ENCODE measurements at places on chromosomes 16 and 17.

DNA sequence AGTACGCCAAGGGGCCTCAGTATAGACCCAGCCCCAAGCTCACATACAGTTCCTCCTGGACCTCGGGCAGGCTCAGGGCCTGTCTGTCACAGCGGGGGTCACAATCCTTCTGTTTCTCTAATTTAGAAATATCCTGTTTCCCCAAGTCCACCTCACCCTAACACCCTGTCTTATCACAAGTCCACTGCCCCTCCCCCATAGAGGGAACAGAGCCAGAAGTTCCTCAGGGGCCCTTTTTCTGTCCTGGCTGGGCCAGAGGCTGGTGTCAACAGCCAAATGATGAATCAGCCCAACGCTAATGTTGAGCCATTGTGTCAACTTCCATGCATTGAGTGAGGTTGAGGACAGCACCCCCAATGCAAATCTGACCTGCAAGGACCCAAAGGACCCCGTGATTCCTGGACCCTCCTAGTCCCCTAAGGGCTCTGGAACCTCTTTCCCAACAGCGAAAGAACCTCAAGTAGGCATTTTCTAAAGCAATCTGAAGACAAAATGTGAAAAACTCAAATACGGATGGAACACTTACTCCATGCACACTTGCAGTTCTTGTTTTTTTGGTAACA lies 58.6 kb downstream of the PECAM1 start:
- no peak for DNase-seq

GRCh38 chr16:24270721-24271442 lies 14.7 kb downstream of the CACNG3 start:
- DNase-seq: no peak

DNA sequence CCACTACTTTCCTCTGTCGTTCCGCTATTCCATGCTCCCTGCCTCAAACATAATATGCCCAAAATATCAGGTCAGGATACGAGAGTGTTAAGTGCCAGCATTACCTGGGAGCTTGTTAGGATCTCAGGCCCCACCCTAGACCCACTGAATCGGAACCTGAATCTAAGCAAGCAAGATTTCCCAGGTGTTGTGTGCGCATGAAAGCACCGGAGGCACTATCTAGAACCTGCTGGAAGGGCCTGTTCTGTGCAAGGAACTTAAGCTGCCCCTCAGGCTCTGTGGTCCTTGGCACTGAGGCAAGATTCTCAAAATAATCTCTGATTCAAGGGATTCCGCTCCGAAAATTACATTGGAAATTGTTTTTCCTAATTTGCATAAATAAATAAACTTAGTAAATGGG lies 107.7 kb upstream of the NOL11 start:
- no peak for DNase-seq

DNA sequence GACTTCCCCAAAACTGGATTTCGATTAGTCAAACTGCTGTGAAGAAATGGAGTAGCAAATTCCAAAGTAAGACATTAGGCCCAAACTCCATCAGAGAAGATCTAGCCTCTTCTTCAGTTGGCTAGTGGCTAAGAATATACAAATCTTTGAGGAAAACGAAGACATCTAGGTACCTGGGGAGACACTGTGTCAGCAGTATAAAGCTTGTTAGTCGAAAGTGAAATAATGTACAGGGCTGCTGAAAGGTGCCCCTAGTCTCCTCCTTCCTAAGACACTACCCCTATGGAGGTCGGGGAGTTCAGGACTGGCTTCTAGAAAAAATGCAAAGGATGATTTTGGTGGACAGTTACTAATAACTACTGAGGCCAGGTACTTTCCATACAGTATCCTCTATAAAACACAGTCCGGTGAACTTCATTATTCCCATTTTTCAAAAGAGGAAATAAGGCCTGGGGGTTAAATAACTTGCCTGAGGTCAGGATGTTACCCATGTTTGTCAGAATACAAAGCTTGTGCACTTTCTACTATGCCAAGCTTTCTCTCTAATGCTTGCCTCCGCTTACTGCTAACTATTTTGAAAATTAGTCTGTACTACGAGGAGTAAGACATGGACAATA lies 15.0 kb downstream of the DNAJC7 start:
- no peak for DNase-seq

DNA sequence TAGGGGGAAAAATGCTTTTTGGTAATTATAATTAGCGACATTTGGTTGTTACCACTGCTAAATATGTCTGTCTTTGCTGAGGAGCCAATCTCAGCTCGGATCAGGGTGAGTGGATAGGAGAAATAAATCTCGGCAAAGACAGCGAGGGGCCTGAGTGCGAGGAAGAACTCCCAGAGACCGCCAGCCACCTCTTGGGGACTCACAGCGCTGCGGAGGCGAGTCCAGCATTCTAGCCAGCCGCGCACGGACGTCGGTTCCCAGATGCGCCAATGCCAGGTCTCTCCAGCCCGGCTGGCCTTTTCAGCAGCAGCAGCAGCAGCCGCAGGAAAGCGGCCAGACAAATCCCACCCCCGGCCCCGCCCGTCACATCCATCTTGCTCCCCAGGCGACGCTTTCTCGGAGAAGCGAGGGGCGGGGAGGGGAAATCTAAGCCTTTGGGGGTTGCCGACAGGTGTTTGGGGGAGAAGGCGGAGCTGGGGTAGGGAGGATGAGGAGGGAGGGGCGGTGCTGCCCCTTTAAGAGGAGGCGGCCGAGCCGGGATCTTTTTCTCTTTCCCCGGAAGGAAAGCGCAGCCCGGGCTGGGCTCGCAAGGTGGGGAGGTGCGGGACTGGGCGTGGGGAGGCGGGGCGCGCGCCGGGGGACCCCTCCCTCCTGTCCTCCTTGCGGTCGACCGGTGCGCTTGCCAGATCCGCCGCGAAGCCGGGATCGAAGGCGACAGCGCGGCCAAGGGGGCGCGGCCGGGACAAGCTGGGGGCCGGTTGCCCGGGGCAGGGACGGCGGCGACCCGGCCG lies at the start of gene ITGA3:
ITGA3 (plus strand) TSS at position 685 of the 791 bp plus-strand sequence. CDS start 330 bp downstream, outside the sequence.
- peak; percentile 53 for DNase-seq

- no peak for DNase-seq
These were observed 27.9 kb downstream of the SREBF1 start for GRCh38 chr17:17808706-17809432.

DNA sequence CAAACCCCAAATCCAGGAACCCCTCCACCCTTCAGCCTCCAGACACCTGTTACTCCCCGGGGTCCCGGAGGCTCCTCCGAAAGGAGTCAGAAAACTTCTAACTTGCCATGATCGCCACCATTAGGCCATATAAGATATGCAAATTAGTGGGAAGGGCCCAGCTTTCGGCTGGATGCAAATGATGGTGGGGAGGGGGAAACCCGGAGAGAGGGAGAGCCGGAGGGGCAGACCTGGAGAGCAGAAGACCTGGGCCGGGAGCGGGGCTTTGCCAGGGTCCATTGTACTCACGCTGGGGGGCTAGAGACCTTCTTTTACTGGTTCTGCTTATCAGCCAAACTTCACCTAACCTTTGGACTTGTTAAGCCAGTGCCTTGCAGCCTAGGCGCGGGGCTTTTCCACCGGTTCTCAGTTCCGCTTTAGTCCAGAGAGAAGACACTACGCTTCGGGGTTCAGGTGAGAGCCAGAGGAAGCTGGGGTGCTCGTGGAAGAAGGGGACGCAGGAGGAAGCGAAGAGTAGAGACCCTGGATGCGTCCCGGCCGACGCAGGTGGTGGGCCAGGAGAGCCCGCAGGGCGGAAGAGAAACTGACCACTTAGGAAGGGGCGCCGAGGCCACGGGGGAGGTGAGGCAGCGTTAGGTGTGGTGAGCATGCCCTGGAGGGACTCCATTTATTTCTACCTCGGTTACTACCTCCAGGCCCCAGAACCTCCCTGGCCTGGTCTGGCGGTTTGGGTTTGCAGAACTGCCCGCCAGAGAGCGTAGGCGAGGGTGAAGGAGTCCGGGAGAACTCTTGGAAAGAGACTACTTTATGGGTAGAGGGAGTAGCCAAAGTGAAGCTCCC lies at the start of gene HNF1B:
HNF1B (minus strand) TSS at position 99 of the 840 bp plus-strand sequence. CDS start 175 bp downstream, outside the sequence.
- no peak for DNase-seq

DNA sequence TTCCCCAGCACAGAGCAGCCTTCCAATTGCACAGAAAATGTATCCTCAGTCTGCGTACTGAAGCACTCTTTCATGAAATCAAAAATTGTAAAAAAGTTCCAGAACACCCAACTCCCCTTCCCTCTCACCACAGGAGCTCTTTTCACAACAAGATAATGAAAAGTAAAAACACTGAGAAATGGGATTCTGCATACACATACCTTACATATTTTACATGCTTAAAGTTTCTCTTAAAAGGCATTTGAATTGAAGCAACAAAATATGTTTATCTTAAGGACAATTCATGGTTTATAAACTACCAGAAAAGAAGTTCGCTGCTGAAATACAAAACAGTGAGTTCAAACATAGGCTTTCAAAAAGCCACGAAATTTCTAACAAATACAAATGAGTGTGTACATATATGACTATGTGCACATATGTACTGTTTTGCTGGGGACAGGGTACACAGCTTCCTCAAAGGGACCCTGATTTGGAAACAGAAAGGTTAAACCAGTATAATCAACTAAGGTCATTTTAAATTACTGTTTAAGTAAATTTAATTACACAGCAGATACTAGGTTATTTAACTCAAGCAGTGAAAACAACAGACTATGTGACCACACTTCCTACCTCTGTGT lies 33.8 kb downstream of the COG1 start:
- DNase-seq: no peak

DNA sequence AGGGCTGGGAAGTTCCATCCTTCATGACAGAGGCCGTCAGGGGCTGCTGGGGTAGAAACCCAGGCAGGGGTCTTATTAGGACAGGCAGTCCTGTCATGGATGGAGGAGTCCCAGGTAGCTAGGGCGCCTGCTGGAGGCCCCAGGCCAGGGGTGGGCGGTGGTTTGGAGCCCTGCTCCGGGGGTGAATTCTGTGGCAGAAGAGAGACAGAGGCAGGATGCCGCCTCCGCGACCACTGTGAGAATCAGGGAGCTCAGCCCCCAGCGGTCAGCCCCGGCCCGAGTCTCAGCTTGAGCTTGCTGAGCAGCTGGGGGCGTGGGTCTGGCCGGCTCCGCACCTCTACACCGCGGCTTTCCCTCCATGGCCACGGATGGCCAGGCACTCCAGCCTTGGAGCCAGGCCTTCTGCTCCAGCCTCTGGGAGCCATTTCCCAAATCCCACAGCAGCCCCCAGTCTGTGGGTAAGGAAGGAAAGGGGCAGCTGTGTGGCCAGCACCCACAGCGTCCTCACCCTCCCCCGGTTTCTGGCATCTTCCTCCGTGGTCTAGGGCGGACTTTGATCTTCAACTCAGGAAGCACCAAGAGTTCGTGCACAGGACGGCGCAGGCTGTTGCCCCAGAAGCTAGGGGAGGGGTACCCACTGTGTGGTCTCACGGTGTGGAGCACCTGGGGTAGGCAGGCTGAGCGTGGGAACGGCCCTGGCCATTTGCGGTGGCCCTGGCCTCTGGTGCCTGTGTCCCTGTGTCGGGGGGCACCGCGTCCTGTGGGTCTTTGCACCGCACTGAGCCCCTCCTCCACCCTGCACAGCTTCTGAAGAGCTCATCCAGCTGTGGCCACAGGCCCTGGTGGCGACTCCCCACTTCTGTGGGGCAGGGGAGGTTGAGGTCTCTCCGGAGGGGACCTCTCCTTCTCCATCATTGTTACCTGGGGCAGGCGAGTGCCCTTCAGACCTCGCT lies 14.1 kb downstream of the CD7 start:
- no peak for DNase-seq

- DNase-seq: no peak
These were observed 4.7 kb upstream of the PIPOX start for GRCh38 chr17:29038085-29038795.

DNA sequence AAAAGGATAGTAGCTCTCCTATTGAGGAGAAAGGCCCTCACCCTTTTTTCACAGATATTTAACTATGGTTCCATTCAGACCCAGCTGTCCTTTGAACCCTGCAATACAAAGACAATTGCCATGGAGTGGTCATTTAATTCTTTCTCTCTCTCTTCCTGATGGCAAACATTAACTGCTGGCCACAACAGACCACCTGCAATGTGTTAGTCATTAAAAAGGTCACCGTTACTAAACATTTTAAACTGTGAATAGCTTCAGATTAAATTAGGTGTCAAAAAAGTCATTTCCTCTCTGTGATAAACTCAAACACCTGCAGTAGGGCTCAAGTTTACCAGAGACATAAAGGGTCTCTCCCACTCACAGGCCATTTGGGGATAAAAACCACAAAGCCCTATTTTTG lies 697.2 kb downstream of the TOX3 start:
- DNase-seq: no peak

DNA sequence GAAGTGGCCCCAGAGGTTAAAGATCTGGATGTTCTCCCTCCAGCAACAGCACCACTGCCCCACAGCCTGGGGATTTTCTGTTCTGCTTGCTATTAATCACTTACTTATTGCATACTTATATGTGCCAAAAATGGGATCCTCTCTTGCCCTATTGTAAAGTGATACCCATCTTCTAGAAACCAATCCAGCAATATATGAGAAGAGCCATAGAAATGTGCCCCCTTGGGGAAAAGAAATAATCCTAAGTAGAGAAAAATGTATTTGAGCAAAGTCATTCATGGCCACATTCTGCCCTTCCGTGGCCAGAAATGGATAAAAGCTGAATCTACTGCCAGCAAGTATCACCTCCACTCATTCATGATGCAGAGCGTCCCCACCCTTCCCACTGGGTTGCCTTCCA lies 20.9 kb downstream of the SOST start:
- DNase-seq: no peak

GRCh38 chr17:57082441-57082840 lies 2.6 kb upstream of the AKAP1 start:
- no peak for DNase-seq

- DNase-seq: no peak
These were observed 468.1 kb downstream of the SOX9 start for GRCh38 chr17:72588961-72589360.

GRCh38 chr16:71781741-71782140 lies 26.9 kb downstream of the AP1G1 start:
- DNase-seq: no peak

DNA sequence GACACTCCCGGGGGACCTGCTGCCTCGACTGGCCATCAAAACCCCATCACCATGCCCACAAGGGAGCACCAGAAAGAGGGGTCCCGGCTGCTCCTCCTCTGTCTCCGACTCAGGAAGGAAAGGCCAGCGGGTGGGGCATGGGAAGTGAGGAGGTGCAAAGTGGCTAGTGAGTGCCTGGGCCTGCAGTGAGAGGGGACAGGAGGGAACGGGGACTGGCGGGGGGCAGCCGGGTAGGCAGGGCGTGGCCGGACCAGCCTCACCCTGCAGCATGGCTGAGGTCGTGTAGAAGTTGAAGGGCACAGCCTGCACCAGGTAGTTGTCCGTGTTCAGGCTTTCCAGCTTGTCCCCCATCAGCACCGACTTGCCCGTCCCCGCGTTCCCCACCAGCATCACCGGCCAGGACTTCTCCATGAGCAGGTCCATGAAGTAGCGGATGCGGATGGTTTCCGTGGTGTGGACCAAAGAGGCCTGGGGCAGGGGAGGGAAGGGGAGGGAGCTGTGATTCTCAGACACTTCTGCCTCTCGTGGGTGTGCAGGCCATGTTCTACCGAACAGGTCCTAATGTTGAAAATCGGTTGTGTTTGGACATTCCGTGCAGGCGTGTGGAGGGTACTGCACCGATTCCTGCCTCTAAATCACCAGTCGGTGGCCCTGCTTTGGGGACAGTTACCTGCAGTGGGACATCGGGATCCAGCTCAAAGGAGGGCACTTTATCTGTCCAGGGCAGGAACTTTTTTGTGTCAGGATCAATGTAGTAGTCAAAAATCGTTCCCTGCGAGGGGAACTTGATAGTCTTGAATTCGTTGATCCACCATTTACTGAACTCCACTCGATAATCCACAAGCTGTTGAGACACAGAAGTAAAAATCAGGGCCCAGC lies 91.7 kb downstream of the DNAH17 start:
- no peak for DNase-seq
